NCI-H1105 treated with DMSO at 0.1 percent for 48 hours (cell line): ENCODE measurements at places on chromosomes 7 and 10.

DNA sequence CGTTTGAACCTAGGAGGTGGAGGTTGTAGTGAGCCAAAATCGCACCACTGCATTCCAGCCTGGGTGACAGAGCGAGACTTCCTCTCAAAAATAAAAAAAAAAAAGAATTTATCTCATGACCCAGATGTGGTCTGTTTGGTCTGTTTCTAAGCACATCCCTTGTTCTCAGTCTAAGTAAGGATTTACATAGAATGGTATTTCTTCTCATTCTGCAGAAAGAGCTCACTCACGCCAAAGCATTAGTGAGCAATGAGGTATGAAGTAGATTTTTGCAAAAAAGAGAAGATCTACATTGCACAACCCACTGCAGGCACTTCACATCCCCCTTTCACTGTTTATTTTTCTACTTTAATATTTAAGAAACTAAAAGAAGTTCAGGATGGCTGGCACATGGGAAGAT, 76.5 kb upstream of the FGL2 start:
- no peak for DNase-seq

DNA sequence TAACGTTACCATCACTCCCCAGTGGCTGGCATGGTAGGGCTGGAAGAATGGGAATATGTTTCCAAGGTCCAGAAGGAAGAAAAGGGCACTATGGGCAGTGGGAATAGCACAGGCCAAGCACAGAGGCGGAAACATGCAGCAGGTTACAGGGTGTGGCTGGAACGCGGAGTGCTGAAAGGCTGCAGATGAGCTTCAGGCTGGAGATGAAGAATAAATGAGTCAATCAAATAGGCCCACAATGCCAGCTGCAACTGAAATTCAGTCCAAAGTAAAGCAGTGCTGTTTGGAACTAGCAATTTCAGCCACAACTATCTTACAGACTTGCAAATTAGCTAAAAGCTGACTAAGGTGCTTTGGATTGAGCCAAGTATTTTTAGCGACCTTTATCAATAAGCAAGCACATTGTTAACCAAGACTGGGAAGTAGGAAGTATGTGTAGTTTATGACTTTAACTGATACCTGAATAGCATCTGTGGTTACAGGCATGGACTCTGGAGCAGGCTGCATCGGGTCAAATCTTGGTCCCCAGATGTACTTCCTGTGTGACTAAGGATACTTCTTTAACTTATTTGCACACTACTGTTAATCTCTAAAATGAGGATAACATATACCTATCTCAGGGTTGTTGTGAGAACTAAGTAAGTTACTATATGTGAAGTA, 77.5 kb upstream of the CTTNBP2 start:
- no peak for DNase-seq

DNA sequence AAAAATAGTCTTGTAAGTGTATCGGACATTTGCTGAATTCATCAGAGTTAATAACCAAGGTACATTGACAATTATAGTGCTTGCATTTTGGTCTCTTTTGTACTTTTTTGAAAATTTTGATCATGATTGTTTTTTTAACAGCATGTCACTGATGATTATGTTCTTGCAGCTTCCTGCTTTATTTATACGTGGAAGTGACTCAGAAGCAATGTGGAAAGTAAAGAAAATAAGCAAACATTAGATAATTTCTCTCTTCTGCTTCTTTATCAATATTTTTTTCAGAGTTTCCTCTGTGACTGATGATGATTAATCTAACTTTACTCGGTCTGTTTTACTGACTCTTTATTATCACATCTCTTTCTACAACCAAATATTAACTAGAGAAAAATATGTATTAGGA, 1351.9 kb downstream of the REEP3 start:
- DNase-seq: no peak

- no peak for DNase-seq
Measured at GRCh38 chr7:82325416-82325815, 118.2 kb downstream of the CACNA2D1 start.

DNA sequence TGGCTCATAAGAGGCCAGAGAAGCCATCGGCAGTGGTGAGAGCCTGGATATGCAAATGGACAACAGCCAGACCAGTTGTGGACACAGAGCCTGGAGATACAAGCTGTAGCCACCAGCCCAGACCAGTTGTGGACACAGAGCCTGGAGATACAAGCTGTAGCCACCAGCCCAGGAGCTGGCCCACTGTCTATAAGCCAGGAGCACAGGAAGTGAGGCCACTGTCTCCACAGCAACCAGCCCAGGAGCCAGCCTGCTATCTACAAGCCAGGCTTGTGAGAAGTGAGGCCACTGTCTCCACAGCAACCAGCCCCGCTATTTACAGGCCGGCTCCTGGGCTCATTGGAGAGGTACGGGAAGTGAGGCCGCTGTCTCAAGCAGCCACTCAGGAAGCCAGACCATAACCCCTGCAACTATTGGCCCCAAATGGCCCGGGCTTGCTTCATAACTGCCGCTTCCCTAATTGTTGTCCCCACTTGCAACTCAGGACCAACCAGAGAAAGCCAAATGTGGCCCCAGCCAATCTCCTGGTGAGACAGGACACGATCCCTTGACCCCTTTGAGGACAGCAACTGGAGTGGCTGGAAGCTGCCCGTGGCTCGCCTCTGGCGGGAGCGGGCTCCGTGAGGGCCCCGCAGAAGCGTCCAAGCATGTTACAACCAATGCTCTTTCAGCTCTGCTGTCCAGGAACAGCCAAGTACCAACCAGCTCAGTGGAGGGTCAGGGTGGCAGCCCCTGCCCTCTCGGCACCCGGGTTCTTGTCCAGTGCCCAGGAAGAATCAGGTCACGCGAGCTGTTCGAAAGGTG, 44.1 kb upstream of the CNPY1 start:
- DNase-seq: no peak

DNA sequence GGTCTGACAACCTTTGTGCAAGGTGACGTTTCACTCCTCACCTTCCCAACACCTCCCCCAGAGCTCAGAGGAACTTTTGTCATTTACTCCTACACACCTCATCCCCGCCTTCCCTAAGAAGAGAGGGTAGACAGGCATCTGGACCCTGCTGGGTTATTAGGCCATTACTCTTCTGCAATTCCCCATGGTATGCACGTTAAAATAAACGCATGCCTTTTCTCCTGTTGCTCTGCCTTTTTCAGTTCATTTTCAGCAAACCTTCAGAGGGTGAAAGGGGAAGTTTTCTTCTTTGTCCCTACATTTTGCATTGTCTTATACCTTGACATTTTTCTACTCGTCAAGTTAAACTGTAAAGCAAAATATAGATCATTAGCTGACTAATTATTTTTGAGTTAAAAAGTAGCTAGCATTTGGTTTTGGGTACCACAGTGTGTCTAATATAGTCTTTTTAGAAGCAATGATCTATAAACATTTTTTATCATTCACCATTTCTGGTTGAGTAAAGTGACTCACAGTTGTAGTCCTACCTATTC, 10.5 kb upstream of the EDRF1 start:
- DNase-seq: no peak
